ENCODE measurements at places on chromosomes 13 and 19. TPM values are rescaled to one million over a fixed set of nuclear protein-coding genes. Genes with fewer than 3 reads are reported as not detected.

The YJU2 gene
- 13.0 TPM for total RNA-seq

The NLRP4 gene
- not detected for total RNA-seq

The KIR2DL3 gene
- not detected for total RNA-seq

The FCER2 gene
- not detected for total RNA-seq

The CYP4F3 gene
- not detected for total RNA-seq

The EPS8L1 gene
- 2.2 TPM for total RNA-seq

Measured in fibroblast of villous mesenchyme (primary cell).